Kidney glomerular epithelial cell (primary cell): ENCODE measurements at places on chromosomes 2 and 18.

DNA sequence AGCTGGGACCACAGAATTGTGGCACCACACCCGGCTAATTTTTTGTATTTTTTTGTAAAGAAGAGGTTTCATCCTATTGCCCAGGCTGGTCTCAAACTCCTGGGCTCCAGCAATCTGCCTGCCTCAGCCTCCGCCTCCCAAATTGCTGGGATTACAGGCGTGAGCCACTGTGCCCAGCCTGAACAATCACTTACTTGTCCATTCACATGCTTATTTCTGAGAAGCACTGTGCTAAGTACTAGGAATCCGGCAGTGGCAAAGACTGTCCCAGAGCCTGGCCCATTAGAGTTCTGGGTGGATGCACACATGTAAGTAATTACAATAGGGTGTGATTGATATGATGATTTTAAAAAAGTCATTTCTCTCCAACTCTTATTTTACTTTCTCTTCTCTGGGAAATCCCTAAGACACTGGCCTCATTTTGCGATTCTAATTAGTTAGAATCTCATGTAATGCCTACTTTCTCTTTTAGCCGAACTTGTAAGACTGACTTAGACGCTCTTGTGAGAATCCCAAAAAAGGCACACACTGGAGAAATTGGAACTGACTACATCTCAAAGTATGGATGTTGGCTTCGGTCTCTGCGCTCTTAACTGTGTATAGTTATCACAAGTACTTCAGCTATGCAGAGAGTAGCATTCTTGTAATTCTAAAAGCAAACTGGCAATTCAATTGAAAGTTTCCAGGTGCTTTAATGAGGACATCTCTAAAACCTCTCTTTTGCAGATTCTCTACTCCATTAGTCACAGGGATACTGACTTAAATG lies 567.7 kb downstream of the DCC start:
- DNase-seq, result no peak

DNA sequence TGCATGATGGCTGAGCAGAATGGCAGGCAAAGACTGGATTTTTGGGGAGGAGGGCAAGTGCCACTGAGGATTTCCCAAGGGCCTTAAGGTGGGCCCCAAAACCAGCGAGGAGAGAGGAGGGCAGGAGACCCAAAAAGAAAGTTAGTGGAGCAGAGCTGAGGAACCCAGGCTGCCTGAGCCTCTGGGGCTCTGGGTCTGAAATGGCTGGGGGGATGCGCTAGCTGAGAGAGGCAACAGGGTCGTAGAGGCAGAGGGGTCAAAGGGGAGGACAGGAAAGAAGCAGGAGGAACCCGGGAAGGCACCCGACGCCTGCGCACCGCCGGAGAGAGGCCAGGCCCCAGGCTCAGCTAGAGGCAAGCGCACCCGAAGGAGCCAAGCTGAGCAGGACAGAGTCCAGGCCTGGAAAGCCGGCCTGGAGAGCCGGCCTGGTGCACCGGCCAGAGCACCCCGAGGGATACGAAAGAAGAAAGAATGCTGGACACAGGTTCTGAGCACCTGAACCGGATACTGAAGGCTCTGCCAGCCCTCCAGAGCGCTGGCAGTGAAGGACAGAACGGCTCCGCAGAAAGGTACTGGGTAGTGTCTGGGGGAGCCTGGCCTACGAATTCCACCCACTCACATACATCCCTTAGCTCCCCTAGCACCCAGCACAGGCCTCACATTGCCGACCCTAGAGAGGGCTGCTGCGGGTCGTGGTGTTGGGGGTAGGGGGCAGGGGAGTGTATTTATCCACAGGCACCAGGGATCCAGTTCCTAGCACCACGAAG lies 39.5 kb upstream of the ATP6V1B1 start:
- DNase-seq, result no peak

- DNase-seq, result peak; percentile 31
Measured at GRCh38 chr2:43222475-43223309, 3.7 kb downstream of the ZFP36L2 start.

DNA sequence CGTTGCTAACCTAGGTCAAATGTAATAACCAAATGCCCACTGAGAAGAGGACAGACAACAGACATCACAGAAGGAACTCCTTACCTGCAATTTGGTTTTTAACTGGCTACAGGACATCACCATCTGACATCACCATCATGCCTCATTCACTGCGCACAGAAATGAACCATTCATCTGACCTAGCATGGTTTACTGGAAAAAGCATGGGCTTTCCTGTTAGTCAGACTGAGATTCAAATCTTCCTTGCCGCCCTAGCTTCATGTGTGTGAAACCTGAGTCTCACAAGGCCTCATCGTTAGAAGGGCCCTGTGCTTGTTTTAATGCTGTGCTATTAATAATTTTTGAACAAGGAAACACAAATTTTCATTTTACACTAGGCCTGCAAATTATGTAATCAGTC lies 1.1 kb upstream of the HIBCH start:
- no peak for DNase-seq

- DNase-seq, result peak; percentile 81
Measured at GRCh38 chr2:191899410-191899809, 52.5 kb upstream of the CAVIN2 start.

- peak; percentile 89 for DNase-seq
Measured at GRCh38 chr2:108271691-108272253, 16.9 kb upstream of the SULT1C2 start.

DNA sequence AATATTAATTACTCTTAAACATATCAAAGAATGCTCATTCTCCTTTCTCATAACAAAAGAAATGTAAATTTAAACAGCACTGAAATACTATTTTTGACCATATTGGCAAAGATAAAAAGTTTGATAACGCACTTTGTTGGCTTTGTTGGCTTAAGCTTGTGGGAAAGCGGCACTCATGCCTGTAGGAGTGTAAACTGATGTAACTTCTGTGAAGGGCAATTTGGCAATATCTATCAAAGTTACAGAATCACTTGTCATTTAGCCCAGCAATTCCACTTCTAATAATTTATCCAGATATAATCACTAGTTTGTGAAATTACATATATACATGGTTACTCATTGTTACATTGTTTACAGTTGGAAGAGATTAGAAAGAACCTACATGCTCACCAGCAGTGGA lies 311.8 kb upstream of the STON1 start:
- no peak for DNase-seq

GRCh38 chr2:189851174-189851826 lies 67.0 kb downstream of the PMS1 start:
- DNase-seq, result no peak

DNA sequence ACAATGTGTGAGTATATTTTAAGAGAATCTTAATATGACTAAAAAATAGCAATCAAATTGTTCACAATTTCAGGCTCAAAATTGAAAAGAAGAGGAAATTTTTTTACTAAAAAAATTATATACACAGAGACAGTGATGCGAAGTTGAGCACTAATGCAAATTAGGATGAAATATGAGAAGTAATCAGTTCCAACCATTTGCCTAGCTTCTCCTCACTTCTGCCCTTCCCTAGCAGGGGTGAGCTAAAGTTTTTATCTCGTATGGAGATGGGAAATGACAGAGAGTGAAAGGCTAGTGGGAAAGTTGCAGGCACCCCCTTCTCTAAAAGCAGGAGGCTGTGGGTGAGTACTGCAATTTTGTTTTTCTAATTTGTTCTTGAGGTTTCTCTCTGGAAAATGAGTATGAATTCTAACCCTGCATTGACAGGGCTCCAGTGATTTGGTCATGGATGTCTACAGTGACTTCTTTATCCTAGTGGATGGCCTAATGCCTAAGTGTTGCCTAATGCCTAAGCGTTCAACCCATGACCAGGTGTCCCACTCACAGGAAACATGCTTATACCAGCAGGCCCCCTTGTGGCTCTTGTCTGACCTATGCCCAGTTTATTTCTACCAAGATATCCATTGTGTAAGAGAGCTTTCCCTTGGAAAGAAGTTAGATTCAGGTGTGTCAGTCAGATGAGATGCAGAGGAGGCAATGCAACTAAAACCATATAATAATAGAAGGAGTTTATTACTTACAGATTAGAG lies 78.0 kb upstream of the HNMT start:
- DNase-seq, result no peak

GRCh38 chr2:216678813-216679657 lies 16.3 kb downstream of the IGFBP5 start:
- no peak for DNase-seq

GRCh38 chr18:63994783-63995399 lies 25.0 kb downstream of the SERPINB8 start:
- DNase-seq, result peak; percentile 3

GRCh38 chr2:120389036-120389391 lies 43.1 kb downstream of the INHBB start:
- DNase-seq, result no peak

DNA sequence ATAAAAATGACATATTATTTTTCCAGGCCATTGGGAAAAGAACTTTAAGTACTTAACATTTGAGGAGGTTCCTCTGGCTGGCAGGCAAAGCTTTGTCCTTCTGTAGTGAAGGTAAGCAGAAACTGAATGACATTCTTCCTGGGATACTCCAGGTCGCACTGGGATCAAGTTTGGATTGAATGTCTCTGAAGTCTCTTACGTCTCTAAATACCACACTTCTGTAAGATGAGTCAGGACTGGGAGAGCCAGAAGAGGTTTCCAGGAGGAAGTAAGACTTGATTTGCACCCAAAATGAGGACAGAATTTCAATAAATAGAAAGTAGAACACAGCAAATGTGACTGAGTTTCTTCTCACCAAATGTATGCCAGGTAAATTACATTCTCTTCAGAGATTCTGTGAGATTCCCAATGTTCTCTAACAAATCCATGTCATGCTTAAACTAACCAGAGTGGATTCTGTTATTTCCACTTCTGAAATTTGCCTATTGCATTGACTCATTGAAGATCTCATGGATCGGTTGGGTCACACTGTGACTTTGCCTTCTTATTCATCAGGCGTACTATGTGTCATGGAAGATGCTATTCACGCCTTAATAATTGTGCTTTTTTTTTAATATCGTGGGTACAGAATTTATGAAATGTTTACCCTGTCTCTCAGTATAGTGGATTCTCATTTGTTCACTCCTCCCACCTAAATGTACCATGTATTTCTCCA lies 25.5 kb upstream of the VIT start:
- DNase-seq, result no peak

DNA sequence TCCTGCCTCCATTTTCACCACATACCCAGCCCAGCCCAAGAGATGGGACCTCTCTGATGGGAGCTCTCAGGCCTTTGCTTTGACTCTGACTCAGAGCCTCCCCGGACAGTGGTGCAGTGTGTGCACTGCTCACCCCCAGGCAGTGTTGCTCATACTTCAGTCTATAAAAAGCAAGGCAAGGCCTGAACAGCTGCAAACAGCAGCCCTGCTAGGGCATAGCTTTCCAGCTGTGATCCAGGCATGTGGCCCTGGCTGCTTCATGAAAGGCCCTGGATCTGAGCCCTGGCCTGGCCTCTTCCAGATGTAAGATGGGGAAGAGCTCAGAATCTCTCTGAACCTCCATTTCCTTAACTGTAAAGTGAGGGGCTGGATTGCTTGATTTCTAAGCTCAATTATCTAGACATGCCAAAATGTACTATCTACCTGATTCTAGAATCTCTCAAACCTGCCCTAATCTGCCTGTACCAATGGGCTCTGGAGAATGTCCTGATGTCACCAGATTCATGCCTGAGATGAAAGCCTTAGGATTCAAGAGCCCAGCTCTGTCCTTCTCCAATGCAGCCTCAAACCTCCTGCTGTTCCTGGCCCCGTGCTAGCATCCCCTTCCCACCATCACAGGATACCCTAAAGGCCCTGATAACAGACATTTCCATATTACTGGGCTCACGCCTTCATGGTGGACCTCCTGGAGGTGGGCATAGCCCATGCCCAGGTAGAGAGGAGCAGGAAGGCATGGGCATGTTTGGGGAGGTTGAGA lies 206.9 kb downstream of the ARL4C start:
- peak; percentile 51 for DNase-seq

DNA sequence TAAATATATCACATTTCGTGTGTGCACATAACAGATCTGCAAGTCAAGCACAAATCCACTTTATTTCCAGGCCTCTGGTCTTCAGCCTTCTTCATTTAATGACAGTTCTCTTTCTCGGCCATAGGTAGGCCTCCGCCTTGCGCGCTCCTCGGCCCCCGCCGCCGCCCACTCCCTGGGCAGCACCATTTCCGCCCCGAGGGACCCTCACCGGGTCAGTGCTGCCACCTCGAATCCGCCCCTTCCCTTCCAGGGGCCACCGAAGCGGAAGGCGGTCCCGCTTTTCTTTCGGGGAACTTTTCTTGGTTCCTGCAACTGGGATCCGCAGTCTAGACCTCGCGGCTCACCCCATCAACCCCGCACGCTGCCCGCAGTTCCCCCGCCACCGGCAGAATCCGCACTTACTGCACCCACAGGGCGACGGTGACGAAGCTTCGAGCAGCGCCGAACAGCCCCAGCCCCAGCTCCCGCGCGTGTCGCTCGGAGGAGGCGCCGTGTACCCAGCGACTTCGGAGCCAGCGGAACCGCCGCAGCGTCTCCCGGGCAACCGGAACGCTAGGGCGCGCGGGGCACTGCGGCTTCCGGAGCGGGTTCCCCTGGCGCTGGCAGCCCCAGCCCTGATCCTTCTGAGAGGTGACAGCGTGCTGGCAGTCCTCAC lies at the start of gene CDKL4:
Gene CDKL4 (minus strand): TSS at position 502 of the 655 bp plus-strand sequence.
- no peak for DNase-seq

DNA sequence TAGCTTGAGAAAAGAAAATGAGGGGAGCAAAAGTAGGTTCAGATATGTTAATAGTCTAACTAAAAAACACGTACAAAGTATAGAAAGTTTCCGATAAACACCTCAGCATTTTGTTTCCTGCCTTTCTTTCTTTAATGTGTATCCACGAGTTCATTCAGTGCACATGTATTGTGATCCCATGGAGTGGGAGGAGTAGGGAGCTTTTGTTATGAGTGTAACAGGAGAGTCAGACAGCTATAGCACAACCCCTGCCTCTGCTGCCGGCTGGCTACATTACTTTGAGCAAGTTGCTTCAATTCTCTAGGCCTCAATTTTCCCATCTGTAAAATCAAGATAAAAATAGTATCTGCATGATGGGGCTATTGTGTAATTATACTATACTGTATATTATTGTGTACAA lies 249.2 kb upstream of the FIGN start:
- DNase-seq, result no peak

DNA sequence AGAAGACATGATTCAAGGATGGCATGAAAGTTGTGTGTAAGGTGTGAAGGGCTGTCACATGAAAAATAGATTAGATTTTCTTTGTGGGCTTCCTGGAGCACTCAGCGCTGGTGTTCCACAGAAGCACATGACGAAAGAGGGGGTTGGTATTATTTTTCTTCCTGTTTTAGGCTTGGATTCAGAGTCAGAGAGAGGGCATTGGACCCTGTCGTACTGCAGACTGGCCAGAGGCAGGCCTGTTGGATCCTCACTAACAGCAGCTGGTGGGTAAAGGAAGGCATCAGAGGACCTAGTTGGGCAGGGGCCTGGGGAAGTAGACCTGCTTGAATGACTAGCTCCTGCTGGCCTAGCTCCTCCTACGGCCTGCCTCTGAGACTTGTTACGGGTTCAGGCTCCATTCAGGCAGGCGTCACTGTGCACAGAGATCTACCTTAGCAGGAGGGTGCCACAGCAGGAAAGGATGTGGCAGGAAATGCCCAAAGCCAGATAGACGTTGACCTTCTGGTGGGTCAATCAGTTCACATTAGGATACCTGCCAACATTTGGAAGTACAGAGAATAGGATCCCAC lies 13.1 kb downstream of the CTLA4 start:
- DNase-seq, result no peak

GRCh38 chr2:12716032-12716281 lies 779 bp upstream of the TRIB2 start:
- peak; percentile 38 for DNase-seq
